Right renal pelvis (tissue), 4 donors: ENCODE measurements at places on chromosomes 5 and 9.

DNA sequence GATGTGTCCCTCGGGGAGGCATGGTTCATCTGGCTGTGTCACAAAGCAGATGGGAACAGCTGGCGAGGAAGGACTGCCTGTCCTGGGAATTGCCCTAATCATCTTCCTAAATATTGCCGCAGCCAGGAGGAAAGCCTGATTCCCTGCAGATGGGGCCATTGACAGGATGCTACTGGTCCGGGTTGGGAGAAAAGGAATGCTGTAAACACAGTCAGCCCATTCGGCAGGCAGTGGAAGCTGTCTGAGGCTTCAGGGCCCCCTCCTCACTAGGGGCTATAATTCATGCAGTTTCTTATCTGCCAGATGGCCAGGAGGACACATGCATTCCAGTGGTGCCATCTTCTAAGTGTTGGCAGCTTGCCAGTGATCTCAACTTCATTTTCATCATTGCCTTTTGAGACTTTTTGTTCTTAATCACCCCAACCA is 110.3 kb downstream of the KCNIP1 start:
- DNase-seq: no peak

- no peak for DNase-seq
Observed at GRCh38 chr5:150514708-150515211, 6.8 kb downstream of the NDST1 start.

DNA sequence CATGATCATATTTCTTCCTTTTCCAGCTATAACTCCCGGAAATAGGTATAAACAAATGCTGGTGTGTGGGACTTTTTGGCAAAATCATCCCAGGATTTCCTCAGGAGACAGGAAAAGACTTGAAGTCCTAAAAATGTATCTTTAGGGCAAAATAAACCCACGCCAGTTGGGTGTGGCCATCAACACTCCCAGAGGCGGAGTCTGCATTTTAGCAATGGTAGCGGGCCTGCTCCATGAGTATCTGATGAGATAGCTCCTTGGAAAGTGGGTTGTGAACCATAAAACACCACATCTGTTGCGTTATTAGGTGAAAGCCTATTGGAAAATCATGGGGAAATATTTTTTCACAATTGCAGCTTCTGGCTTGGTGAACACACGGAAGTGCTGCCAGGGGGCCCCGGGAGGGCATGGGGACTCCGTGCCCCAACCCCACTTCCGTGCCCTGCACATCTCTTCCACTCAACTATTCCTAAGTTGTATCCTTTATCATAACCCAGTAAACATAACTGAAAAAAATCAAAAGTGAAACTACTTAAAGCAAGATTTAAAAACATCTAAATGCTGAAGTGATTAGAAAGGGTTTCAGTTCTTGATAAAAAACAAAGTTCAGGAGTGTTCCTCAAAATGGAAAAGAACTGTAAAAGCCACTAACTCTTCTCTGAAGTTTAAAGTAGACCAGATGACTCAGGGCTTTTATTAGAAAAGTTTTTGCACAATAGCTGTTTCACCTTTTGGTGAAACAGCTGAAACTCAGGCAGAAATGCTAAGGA is 111.2 kb downstream of the LRRC70 start:
- no peak for DNase-seq

GRCh38 chr9:22446950-22447617 is 460 bp downstream of the DMRTA1 start:
- peak; percentile 53 for DNase-seq

- no peak for DNase-seq
Observed at GRCh38 chr9:130556396-130557076, 22.8 kb upstream of the FUBP3 start.

DNA sequence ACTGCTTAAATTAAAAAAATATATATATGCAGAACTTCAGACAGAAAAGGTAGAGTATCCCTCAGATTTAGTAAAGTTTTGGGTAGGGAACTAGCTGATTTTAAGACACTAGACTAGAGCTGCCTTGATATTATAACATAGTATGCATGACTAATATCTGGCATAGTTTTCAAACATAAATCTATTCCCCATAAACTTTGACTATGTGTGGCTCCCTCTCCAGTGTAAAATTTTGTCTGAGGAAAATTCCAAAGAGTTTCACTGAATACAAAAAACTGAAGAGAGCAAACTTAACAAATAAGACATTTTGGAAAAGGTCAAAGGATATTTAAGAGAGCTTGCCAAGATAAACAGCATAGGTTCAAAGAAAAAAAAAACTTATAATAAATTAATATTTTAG is 66.2 kb upstream of the ZNF462 start:
- no peak for DNase-seq

GRCh38 chr9:76465442-76466298 is 6.7 kb downstream of the GCNT1 start:
- DNase-seq: no peak
